ENCODE measurements at places on chromosomes 6 and 20.

DNA sequence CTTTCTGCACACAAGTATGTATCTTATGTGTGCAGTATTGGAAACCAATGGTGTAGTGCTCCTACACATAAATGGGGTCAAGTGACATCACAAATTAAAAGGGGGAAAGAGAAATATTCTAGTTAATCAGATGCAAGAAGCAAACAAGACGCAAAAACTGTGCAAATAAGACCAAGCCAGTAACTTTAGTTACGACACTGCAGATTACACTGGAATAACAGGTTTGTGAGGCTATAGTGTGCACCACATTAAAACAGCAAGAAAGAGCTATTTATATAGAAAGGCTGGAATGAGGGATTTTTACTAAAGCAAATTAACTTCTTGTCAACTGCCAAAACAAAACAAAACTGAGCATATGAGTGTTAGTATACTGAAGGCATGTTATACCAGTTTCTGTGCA is 45.8 kb downstream of the NR2E1 start:
- DNase-seq = no peak

- no peak for DNase-seq
Measured at GRCh38 chr20:39829256-39829655, 859.8 kb downstream of the MAFB start.

GRCh38 chr6:41605649-41606048 is 32.6 kb upstream of the MDFI start:
- DNase-seq = no peak

- no peak for DNase-seq
Measured at GRCh38 chr6:16001158-16001557, 127.7 kb upstream of the MYLIP start.

DNA sequence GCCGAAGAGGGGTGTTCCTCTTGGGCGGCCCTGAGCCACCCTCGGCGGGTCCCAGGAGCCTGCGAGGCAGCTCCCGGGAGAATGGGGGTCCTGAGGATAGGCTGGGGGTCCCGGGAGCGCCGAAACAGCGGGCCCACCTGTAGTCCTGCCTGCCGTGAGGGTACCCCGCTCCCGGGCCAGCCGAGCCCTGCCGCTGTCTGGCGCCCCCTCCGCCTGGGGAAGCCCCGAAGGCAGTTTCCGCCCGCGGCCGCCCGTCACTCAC is 280 bp downstream of the SPATA2 start:
- no peak for DNase-seq

DNA sequence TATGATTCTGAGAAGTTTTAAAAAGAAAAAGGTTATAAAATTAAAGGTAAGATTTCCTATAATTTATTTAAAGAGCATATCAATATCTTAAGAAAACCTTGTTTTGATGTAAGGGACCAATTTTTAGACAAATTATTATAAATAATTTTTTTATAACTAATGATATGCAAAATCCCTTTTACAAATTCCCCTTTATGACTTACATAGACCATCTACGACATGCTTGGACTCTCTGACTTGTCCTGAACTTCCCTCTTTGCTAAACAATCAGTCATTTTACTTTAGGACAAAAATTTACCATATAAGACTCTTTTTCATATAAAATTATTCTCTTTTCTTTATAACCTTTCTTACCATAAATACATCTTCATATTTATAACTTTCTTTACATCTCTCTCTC is 15.3 kb upstream of the ANGPT4 start:
- no peak for DNase-seq

- DNase-seq = no peak
Measured at GRCh38 chr6:109875973-109876372, 102.1 kb upstream of the GPR6 start.

DNA sequence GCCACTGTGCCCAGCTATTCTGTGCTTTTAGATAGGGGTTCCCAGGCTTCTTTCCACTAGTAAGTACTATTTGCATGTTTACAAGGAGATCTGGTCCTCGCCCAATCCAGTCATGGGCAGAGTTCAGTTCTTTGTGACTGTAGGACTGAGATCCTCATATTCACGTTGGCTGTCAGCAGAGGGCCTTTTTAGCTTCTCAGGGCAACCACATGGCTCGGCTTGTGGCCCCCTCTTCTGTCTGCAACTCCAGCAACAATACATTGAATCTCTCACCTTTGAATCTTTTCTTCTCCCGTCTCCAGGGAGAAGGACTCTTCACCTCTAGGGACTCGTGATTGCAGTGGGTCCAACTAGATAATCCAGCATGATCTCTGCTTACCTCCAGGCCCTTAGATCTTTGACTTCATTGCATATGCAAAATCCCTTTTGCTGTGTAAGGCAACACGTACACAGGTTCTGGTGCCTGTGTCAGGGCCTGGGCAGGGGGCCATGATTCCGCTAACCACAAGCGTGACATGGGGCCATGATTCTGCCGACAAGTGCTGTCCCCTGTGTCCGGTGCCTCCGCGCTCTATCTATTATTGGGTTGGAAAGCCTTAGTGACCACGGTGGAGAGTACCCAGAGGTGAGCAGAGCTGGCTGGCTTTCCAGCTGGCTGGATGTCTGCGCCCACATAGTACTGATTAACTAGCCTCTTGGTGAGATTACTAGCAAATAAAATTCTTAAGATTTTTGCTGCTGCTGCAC is 5.1 kb downstream of the CCR6 start:
- DNase-seq = no peak

- no peak for DNase-seq
Measured at GRCh38 chr6:139847457-139847813, 473.0 kb upstream of the CITED2 start.

GRCh38 chr20:9739991-9740390 is 98.9 kb downstream of the PAK5 start:
- no peak for DNase-seq

DNA sequence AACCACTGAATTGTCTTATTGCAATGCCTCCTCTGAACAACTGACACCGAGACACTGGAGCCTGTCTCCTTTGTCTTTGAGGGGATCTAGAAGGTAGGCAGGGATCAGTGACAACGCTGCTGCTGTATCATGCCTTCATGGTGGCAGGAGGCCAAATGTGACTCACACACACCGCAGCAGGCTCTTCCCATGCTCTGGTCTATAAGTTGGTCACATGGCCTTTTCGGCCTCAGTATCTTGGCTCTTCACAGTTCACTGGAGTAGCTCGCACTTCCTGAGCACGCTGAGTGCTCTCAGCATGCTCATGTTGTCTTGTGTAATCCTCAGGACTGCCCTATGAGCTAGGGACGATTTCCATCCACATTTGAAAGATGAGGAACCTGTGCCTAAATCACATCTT is 167.4 kb upstream of the PCSK2 start:
- no peak for DNase-seq

DNA sequence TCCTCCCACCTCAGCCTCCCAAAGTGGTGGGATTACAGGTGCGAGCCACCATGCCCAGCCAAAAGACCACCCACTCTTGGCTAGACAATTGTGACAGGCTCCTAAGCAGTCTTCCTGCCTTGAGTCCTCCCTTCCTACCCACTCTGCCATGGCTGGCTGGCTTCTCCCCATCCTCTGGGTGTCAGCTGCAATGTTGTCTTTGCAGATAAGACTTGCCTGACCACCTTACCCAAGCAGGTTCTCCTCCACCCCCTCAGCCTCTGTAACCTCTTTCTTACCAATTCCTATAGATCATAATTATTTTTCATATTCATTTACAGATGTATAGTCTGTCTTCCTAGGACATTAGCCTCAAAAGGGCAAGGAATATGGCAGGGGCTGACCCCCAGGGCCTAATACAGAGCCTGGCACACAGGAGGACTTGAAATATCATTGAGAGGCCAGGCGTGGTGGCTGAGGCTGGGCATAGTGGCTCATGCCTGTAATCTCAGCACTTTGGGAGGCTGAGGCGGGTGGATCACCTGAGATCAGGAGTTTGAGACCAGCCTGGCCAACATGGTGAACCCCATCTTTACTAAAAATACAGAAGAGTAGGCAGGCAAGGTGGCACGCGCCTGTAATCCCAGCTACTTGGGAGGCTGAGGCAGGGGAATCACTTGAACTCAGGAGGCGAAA is 28.7 kb upstream of the SPAG4 start:
- no peak for DNase-seq

- DNase-seq = no peak
Measured at GRCh38 chr6:142705054-142705453, 239.9 kb downstream of the HIVEP2 start.

DNA sequence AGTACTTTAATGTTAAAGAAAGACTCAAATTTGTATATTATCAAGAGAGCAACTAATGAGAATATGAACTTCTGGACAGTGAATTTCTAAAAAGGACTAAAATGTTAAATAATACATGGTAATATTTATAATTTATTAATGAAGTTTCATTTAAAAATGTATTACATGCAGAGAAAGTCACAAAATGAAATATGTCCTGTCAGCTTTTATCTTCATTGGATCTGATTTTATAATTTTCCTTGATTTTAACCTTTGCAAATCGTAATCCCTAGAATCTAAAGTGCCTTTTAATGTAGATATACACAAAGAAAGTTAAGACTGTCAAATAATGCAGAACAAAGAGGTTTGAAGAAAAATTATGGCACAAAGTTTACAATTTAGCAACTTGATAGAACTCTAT is 16.4 kb downstream of the ANKEF1 start:
- no peak for DNase-seq

GRCh38 chr6:149482545-149483333 is 2.1 kb downstream of the ZC3H12D start:
- DNase-seq = no peak

DNA sequence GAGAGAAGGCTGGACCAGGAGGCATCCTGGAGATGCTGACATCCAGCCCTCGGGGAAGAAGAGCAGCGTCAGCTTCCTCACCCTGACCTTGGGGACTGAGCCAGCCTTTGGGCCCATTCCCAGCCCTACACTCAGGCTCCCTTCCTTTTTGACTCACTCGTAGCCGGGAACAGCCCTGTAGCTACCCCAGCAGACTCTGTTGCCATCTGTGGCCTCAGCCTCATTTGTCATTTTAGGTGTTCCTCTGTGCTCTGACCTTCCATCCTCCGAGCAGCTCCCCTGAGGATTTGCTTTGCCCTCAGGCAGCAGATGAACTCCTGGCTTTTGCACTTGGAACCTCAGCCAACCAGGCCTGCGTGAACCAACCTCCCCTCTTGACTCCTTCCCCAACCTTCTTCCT is 67.5 kb downstream of the ELOVL2 start:
- no peak for DNase-seq

GRCh38 chr6:6224933-6225486 is 95.5 kb downstream of the F13A1 start:
- no peak for DNase-seq

Measured in transverse colon (tissue), 4 donors.